Stimulated activated CD4-positive, alpha-beta T cell treated with anti-CD3 and anti-CD28 coated beads, Interleukin-2, amount 100 ng/mL, for 24 hours (primary cell): ENCODE measurements at places on chromosomes 7 and 10.

GRCh38 chr10:11560076-11560709, 51.3 kb downstream of the USP6NL start:
- no peak for DNase-seq

DNA sequence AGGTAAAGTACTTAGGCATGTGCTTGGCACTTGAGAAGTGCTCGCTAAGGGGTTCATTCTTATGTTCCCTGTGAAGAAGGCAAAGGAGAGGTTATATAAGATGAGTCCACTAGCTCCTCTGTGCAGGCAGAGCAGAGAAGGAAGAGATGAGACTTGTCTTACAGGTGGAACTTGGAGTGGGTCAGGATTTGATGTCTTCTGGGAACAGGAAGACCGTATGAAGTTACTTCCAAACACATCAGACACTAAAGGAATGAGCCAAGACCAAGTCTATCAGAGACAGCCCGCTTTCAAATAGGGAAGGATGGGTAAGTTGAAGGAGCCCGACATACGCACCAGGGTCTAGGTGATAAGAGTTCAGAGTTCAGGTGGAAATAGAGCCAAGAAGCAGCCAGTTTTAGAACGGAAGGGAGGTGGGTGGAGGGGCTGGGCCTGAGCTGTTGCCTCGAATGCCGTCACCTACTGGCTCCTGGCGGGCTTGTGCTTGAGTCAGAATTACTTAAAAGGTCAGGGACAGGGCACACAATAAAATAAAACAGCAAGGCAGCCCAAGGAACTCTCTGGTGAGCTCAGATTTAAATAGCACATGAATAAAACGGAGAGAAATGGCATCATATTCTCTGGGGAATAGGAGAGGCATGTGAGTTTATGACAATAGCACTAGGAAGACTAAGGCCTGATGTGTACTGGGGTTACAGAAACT, 56.1 kb upstream of the GRB10 start:
- no peak for DNase-seq

- DNase-seq = peak; percentile 82
Measured at GRCh38 chr7:149497467-149498261, at the start of gene ZNF746. TSS of gene ZNF746 (minus strand) at chr7:149497809. CDS start at chr7:149497536, 273 bp downstream.

GRCh38 chr10:19168584-19168983, 120.0 kb downstream of the MALRD1 start:
- no peak for DNase-seq

DNA sequence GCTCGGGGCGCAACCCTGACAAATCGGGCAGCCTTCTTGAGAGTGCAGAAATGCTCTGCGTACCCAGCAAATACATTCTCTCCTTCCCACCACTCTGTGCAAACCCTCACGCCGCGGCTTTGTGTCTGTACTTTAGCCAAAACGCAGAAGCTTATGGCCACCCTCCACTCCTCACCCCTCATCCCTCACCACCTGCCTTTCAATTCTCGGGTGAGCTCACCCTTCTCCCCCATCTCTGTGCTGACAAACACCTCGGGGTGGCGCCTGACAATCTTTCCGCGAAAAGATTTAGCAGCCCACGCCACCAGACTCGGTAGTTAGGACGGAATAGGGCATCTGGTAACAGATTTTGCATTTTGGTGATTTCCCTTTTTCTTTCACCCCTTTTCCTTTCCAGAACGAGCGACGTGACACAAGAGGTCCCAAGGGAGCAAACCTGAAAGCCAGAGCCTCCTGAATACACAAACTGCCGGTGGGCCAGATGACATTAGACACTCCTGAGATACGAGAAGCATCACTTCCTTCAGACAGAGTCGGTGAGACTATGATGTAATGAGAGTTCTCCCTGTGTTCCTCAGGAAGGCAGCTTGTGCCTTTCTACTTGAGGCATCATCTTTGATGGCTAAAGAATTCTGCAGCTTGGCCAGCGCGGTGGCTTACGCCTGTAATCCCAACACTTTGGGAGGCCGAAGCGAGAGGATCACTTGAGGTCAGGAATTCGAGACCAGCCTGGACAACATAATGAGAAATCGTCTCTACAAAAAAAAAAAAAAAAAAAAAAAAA, 671 bp upstream of the ATAD1 start:
- DNase-seq = peak; percentile 67

DNA sequence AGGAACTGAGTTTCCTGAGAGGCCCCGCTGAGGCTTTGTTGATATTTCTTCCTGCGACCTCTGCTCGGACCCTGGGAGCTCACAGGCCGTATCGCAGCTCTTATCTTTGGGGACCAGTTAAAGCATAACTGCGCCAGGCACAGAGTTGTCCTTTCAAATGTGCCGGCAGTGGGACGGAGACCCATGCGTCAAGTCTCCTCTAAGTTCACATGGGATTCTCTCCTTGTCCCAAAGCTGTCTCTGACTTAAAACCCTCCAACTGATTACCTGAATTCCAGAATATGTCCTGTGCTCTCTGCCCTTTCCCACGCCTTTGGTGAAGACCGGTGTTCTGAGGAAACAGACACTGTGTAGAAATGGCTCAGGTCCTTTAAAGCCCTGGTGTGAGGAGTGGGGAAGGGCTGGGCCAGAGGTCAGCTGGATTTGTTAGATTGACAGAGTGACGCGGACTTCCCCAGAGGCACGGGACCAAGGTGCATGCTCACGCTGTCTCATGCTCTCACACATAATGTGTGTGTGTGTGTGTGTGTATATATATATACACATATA, 169.8 kb downstream of the EGFR start:
- DNase-seq = no peak
